Iris pigment epithelial cell (primary cell): ENCODE measurements at places on chromosomes 3 and 15.
A peak's percentile ranks its signal among the peaks of the same experiment; 100 is the strongest.

- no peak for DNase-seq
Measured at GRCh38 chr3:157027861-157028745, 131.8 kb downstream of the CCNL1 start.

DNA sequence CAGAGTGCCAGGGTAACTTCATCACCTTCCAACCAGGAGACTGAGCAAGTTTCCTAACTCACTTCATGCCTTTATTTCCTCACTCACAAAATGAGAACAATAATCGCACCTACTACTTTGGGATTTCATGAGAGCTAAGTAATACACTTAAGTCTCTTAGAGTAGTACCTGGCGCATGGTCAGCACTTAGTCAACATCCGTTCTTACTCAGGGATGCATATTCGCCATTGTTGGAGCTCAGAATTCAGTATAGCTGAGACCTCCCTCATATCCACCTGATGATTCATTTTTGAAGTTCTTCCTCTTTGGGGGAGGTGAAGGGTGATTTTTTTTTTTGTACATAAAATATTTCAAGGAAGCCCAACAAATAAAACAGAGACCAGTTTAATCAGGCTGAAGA is 188.2 kb downstream of the AGBL1 start:
- no peak for DNase-seq

GRCh38 chr15:37053166-37053565 is 47.2 kb downstream of the MEIS2 start:
- peak; percentile 62 for DNase-seq

DNA sequence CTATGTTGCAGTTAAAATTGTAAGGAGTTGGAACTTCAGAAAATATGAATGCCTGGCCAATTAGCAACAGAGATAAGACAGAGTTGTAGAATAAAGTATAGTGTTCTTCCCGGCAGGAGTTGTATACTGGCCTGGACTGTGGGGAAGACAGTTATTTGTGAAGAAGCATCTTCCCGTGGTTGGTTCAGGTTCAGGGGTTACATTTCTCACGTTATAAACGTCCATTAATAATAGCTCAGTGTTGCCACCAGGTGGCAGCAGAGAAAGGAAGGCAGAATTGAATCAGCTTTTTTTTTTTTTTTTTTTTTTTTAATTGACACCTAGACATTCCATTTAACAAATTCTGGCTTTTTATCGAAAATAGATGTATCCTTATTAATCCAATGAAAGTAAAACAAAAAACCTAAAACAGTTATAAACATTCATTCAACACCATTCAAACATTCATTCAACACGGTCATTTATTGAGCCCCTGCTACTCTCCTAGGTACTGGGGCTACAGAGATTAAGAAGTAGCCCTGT is 66.4 kb upstream of the NR2E3 start:
- DNase-seq, result peak; percentile 60

- no peak for DNase-seq
Measured at GRCh38 chr3:128735287-128735686, 9.3 kb downstream of the RAB7A start.

DNA sequence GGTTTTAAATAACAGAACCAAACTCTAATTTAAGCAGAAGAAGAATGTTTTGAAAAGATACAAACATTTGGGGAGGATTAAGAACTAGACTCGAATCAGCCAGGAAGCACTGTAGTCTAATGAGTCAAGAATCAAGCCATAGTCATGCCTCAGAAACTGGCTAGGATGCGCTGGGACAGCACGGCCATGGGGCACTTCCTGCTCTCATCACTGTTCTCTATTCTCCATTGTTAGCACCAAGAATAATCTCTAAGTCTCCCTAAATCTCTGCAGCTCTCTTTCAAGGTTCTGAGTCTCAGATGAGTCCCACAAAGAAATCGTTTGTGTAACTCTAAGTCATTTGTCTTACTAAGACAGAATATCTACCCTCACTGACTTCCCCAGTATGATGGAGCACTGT is 399.0 kb upstream of the KCNMB2 start:
- no peak for DNase-seq

DNA sequence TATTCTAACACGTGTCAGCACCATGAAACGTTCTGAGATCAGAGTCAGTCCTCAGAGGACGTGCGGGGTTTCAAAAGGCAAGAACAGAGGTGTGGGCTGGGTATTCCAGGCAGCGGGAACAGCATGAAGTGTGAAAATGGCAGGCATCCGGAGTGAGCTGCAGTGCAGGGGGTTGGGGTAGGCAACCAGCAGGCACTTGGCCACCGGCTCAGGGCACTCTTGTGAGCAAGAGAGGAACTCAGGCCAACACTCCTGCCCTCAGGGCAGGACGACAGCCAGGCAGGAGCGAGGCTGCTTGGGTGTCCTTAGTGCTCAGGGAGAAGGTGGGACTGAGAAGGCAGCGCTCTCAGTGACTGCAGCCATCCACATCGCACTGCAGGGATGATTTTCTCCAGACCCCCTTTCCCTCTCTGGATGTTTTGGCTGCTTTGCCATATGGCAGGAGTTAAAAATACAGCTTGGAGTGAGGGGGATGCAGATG is 151.1 kb downstream of the NUP210 start:
- no peak for DNase-seq

DNA sequence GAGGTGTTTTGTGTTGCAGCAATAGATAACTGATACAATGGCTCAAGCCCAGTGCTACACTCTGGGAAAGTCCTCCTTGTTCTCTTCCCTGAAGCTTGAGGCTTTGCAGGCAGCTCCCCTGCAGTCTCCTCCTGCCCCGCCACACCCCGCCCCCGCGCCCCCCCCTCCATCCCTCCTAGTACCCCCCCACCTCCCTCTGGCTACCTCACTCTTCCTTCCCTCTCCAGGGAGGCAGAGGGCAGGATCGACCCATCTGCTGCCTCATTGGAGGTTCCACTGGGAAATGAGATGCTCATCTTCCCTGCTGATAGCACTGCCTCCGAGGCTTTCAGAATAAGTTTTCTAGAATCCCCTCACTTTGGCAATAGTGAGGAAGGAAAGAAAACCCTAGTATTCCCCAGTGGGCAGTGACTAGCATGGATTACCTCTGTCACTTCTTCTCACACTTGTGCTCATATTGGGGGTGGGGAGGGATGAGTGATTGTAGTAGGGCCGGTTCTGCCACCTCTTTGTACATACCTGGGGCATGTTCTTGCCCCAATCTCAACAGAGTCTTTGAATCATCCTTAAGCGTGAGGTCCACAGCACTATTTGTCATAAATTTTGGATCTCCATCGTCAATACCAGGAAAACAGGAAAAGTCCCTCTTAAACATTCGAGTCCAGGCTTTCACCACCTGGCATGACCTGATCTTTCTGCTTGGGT is 16.3 kb upstream of the RAB7A start:
- no peak for DNase-seq

DNA sequence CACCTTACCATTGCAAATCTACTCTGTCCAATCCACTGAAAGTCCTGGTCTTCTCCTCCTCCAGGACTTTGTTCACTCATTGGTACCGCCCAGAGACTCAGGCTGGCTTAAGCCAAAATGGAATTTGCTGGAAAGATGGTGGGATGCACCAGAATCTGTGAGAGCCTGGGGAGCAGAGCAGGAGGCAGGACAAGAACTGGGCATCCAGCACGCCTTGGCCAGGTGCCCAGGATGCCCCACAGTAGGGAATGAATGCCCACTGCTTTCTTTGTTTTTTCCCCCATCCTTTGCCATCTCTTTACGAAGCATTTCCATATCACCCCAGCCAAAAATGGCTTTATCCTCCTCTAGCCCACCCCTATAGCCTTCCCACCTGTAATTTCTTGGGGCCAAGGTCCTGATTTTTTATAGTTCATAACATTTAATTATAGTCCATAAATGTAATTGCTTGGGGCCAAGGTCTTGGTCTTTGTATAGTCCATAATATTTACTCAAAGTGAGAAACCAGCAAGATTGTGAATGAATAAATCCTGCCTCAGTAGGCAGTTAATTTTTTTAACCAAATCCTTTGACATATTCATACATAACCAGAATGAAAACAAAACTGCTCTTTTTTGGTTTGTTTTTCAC is 23.3 kb upstream of the IREB2 start:
- DNase-seq, result no peak

- DNase-seq, result peak; percentile 26
Measured at GRCh38 chr3:145182196-145182911, 978.6 kb downstream of the PLOD2 start.

DNA sequence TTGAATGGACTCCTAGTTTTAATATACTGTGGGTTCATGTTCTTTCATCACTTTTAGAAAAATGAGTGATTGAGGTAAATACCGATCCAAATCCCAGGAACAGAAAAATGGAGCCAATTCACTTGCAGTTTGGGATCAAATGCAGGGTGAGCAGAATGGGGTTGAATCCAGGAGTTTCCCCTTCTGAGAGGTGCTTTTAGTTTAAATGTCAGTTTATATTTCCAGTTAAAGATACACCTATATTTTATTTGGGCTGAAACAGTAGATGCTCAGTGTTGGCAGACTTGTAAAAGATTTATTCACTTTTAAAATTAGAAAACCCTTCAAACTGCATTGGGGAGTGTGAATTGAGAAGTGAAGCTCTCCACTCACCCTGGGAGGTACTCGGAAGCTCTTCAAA is 2.6 kb downstream of the TRIM71 start:
- DNase-seq, result no peak

GRCh38 chr3:11085093-11085840 is 69.0 kb upstream of the HRH1 start:
- no peak for DNase-seq

DNA sequence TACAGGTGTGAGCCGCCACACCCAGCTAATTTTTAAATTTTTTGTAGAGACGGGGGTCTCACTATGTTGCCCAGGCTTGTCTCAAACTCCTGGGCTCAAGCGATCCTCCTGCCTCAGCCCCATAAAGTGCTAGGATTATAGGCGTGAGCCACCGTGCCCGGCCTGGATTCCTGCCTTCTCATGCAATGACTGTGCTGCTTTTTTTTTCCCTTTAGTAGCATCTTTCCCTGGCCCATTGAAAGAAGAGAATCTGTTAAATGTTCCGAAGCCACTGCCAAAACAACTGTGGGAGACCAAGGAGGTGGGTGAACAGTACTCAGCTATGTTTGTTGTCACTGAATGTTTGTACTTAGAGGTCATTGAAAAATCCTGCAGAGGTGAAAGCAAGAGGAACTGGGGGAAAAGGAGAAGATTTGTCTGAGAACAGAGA is 88.0 kb downstream of the CRTC3 start:
- DNase-seq, result no peak

DNA sequence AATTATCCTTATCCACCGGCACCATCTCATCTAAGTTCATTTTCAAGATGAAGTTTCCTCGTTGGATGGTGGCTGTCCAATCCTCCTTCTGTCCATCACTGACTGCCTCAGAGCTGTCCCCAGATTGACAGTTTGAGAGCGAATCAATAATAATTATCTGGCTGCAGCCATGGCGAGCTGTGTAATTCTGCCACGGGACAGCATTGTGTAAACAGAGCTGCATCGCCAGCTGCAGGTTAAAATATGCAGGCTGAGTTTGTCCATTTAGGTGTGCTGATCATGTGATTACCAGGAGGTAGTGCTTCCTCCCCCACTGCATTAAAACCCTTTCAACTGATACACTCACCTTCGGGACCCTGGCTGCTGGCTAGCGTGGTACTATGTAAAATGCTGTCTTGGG is 461.9 kb upstream of the ONECUT1 start:
- no peak for DNase-seq

DNA sequence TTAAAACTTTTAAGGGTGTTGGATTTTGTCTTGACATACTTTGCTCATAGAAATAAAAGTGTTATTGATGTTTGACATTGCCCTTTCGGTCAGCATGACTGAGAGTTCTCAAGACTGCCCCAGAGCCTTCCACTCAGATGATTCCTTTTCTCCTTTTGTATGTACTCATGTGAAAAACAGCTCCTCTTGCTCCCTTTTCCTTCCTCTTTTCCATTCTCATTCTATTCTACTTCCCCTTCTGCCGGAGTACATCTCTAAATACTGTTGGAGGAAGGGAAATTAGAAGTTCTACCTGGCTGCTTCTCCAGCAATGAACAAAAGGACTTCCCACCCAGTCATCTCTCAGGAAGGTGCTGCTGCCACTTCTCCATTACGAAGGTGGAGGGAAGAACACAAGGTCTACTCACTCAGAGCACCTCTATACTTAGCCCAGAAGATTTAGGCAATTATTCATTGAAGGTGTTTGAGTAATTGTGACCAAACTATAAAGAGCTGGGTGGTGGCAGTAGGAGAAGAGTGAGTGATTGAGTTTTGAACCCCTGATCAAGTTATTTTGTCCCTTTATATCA is 163.8 kb upstream of the MBNL1 start:
- DNase-seq, result no peak

DNA sequence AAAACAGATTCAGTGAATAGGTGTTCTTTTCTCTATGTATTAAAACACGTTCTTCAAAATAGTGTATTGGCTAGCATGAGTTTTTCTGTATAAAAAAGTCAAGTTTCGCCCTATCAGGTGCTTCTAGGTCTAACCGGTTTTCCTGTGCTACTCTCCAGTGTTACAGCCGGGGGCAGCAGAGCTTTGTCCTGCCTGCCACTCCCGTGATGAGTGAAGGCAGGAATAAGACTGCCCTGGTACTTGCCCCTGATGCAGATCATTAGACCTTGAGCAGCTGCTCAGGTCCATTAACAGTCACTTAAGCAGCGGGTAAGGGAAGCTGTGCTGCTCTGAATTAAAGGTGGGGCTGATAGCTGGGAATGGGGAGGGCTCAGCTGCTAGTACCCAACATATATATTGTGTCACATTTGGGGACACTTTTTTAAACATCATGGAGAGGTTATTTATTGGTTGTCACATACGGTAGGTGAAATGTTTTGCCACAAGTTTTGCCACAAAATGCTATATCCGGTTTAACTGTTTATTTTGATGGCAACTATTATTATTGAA is 1.3 kb upstream of the UNC13C start:
- DNase-seq, result peak; percentile 1

GRCh38 chr3:18442756-18443664 is 17.9 kb upstream of the SATB1 start:
- DNase-seq, result no peak

DNA sequence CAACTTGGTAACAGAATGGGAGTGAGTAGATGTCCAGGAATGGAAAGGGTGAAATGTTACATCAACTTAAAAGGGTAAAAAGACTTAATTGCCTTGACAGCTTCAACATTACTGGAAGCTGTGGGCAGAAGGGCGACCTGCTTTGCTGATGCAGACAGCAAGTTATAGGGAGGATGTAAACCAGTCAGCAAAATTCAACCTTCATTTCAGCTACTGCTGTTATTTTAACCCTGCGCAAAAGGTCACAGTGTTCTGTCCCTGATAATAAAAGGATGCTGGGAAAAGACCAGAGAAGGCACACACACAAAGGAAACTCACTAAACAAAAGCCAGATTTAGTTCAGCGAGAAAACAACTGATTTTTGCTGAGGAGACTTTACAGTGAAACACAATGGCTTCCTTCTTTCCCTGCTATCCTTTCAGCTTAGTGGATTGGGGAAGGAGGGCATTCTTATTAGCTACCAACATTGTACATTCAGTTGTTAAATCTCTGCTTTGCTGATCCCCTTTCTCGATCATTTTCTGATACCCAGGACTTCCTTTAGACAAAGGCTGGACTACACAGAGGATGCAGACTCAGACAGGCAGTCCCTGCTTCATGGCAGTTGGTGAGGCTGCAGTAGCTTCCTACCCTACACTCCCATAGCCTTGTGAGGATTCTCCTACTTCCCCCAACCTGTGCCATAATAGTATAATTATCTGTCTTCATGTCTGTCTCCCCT is 62.0 kb downstream of the P3H2 start:
- DNase-seq, result peak; percentile 91

- peak; percentile 58 for DNase-seq
Measured at GRCh38 chr3:133895208-133896001, at the start of gene RAB6B. Gene RAB6B, minus strand, starts transcription at chr3:133895882. Its CDS starts 416 bp downstream, at chr3:133895466.

GRCh38 chr3:182349051-182349450 is 444.3 kb upstream of the ATP11B start:
- no peak for DNase-seq

- DNase-seq, result no peak
Measured at GRCh38 chr3:119395923-119396358, 67.5 kb downstream of the TMEM39A start.

GRCh38 chr3:48561045-48561736 is 2.4 kb downstream of the UCN2 start:
- peak; percentile 49 for DNase-seq
